ENCODE measurements at places on chromosomes 1 and 21.

- no peak for DNase-seq
These were observed 30.7 kb downstream of the VASH2 start for GRCh38 chr1:212981025-212981495.

- DNase-seq = no peak
These were observed 43.3 kb downstream of the BACE2 start for GRCh38 chr21:41211060-41211805.

GRCh38 chr1:112357467-112357866 is 38.5 kb upstream of the CTTNBP2NL start:
- DNase-seq = no peak

GRCh38 chr21:45048968-45049367 is 25.4 kb upstream of the ADARB1 start:
- no peak for DNase-seq

DNA sequence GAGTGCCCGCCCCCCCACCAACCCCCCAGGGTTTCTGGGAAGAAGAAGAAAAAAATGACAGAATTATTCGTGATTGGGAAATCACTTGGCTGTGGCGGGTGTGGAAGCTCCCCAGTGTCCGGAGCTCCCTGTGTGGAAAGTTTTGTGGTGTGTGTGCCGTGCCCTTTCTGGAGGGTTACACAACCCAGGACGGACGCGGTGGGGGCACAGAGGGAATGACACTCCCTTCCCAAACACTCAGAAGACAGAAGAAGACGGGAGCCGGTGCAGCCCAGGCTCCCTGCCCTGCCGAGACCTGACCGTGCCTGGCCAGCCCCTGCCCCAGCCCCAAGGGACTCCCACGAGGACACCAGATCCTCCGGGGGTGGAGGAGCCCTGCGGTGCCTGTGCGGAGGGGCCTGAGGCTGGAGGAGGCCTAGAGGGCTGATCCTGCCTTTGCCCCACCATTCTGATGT is 33.0 kb upstream of the ADARB1 start:
- no peak for DNase-seq

DNA sequence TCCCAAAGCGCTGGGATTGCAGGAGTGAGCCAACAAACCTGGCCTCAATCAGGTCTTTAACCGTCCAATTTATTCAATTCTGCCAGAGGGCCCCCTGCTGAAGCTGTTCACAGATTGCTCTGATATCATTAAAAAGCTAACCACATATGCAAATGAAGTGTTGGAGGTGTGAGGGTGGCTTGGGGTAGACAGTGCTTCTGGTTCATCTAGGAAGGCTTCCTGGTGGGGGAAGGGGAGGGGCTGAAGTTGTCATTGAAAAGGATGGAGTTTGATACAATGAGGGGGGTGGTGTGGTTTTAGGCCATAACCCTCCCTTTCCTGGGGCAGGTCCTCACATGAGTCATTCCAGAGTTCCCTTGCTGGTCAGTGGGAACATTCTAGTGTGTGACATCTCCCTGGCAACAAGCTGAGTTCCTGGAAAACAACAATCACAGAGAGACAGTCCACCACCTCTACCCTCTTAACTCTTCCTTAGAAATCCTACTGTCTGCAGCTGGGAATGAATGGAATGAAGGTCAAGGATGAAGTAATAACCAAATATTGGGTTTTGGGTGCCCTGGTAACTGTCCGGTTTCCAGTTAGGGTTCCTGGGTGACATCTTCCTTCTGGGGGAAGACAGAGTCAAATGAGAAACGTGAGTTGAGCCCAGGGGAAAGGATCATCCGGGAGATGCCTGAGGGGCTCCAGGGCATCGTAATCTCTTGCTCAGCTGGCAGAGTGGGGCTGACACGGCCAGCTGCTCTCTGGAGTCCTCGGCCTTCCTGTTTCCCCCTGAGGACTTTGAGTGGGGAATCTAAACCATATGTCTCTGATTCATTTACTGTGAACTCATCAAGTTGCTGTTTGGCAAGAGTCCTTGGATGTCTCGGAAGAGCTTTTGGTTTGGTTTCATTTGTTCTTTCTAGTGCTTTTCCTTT is 32.2 kb downstream of the BATF3 start:
- DNase-seq = no peak

Data from substantia nigra (tissue), 51 donors.